Activated gamma-delta T cell treated with Interleukin-2 at 50 U/mL for 16 hours (primary cell): ENCODE measurements at places on chromosomes 12 and 14.

DNA sequence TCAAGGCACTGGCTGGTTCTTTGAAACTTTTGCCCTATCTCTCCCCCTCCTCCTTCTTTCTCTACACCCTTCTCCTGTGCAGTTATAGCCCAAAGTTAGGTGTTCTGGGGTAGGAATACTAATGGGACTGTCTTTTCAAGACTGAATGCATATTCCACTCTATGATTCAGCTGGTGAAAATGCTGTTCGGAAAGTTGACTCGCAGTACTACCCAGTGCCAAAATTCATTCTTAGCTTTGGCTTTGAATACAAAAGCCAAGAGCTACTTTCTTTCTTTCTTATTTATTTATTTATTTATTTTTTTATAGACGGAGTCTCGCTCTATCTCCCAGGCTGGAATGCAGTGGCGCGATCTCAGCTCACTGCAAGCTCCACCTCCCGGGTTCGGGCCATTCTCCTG lies 249.2 kb downstream of the ETNK1 start:
- no peak for DNase-seq

GRCh38 chr14:52299692-52300278 lies 14.3 kb upstream of the PTGER2 start:
- no peak for DNase-seq

DNA sequence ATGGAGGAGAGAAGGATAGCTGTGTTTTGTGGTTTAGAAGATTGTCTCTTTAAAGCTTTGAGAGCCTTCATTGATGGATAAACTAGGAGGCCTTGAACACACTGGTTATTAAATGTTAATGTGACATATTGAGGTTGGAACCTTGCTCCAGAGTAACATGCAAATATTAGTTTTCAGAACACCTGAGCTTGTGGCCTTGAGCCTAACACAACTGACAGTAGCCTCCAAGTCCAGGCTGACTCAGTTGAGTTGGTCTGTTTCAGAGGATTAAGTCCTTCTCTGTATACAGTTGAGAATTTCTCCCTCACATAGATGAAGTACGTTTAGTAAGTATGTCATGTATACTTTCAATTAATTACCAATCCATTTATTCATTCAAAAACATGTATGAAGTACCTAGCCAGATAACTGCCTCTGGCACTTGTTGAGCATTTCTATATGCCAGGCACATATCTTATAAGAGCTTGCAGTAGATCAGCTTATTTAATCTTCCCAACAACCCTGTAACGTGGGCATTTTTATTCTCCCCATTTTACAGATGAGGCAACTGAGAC lies 63.5 kb downstream of the ELK3 start:
- no peak for DNase-seq

- no peak for DNase-seq
Measured at GRCh38 chr12:116040402-116040801, 237.1 kb downstream of the MED13L start.

GRCh38 chr12:85413266-85413665 lies 133.2 kb downstream of the ALX1 start:
- DNase-seq: no peak

GRCh38 chr14:67358924-67359774 lies 455 bp downstream of the ATP6V1D start:
- DNase-seq: no peak

DNA sequence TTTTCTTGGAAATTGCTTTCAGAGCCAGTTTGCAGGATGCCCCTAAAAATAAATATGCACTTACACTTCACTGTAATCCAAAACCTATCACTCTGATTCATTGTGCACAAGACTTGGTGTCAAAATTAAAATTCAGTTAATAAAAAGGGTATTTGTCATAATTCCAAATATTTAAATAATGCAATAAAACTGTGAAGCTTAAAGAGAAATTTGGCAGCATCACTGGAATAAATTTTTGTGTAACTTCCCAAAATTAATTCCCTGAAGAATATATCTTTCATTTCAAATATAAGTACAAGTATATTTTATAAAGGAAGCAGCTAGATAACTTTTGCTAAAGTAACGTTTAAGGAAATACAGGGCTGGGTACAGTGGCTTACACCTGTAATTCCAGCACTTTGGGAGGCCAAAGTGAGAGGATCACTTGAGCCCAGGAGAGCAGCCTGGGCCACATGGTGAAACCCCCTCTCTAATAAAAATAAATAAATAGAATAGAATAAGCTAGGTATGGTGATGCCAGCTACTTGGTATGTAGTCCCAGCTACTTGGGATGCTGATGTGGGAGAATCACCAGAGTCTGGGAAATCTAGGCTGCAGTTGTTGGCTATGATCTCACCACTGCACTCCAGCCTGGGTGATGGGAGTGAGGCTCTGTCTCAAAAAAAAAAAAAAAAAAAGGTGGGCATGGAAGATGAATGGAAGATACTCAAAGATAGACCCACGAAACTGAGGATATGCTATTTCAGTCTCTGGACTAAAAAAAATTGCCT lies 233.8 kb downstream of the FBXL14 start:
- no peak for DNase-seq

- DNase-seq: peak; percentile 37
Measured at GRCh38 chr12:50765095-50765911, 1.4 kb downstream of the ATF1 start.

DNA sequence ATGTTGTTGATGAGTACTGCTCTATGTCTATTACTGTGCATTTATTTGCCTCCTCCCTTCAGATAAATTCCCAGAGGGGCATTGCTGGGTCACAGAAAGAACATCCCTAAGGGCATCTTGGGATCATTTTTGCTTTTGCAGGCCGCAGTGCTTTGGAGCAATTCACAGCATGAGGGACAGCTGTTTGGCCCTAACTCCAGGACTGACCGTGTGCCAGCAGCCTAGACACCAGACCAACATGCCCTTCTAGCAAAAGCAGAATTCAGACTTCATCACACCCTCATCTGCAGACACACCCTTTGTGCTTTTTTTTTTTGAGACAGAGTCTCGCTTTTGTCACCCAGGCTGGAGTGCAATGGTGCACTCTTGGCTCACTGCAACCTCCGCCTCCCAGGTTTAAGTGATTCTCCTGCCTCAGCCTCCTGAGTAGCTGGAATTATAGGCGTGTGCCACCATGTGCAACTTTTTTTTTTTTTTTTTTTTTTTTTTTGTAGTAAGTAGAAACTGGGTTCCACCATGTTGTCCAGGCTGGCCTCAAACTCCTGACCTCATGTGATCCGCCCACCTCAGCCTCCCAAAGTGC lies 31.0 kb downstream of the RNF34 start:
- DNase-seq: no peak

DNA sequence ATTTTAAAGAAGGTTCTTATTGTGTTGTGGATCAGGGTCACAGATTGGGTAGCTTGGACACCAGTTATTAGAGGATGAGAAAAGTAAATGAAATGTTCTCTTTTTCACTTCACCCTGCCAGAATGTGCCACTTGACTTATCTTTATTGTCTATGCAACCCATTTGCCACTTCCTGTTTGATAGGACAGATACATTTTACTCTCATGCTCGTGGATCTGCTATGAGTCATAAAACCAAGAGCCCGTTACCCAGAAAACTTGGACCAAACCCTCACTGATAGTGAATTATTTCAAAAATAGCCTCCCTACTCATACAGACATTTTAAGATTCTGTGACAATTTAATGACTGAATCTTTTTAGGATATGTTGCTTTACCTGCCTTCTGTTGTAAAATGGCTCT lies 1.8 kb downstream of the ISCA2 start:
- DNase-seq: no peak

GRCh38 chr14:39847852-39848251 lies 415.6 kb upstream of the FBXO33 start:
- DNase-seq: no peak

GRCh38 chr14:92049781-92050180 lies 9.9 kb upstream of the TRIP11 start:
- no peak for DNase-seq

DNA sequence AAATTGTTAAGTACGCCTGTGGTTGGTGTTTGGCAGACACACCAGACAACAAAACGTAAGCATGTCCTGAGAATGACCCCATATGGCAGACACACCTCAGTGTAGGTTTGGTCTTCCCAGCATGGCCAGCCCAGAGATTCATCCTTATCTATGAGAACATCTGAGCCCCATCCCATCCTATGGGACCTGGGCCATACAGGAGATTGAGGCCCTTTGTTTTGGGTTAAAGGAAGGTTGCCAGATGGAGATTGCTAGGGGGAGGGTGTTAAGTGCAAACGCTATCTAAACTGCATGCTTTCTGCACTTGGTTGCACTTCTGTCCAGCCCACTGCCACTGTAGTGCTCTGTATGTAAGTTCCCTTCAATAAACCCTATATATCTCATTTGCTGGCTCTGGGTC lies 4.1 kb upstream of the PCNX4 start:
- DNase-seq: no peak

- no peak for DNase-seq
Measured at GRCh38 chr12:105420046-105420445, 89.6 kb downstream of the C12orf75 start.

DNA sequence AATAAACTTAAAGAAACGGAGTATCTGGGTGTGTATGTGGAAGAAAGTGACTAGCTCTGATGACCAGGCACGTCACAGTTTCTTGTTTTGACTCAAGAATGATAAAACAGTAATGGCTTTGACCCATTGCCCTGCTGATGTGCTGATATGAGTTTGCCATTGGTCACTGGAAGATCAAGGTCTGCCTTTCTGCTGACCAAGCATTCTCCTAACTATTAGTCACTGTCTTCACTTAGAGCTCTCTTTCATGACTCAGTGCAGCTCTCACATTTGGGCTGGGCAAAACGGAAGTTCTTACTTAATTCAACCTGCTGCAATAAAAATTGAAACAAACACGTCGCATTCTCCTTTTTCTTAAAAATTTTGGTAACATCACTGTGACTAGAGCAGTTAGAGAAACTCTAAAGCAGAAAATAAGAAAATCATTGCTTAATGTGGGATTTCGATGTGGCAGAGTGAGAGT lies 366.7 kb downstream of the BTG1 start:
- DNase-seq: peak; percentile 25

- no peak for DNase-seq
Measured at GRCh38 chr14:103594265-103594664, 31.5 kb downstream of the COA8 start.

- DNase-seq: no peak
Measured at GRCh38 chr12:27790179-27790578, 10.1 kb upstream of the MANSC4 start.

GRCh38 chr12:130953771-130954543 lies at the start of gene ADGRD1:
ADGRD1 (plus strand) TSS chr12:130953907; CDS start chr12:130954466, 559 bp downstream.
- DNase-seq: no peak

GRCh38 chr12:119669744-119670472 lies 2.0 kb downstream of the PRKAB1 start:
- no peak for DNase-seq

- DNase-seq: no peak
Measured at GRCh38 chr12:31278424-31278823, 47.5 kb downstream of the SINHCAF start.

DNA sequence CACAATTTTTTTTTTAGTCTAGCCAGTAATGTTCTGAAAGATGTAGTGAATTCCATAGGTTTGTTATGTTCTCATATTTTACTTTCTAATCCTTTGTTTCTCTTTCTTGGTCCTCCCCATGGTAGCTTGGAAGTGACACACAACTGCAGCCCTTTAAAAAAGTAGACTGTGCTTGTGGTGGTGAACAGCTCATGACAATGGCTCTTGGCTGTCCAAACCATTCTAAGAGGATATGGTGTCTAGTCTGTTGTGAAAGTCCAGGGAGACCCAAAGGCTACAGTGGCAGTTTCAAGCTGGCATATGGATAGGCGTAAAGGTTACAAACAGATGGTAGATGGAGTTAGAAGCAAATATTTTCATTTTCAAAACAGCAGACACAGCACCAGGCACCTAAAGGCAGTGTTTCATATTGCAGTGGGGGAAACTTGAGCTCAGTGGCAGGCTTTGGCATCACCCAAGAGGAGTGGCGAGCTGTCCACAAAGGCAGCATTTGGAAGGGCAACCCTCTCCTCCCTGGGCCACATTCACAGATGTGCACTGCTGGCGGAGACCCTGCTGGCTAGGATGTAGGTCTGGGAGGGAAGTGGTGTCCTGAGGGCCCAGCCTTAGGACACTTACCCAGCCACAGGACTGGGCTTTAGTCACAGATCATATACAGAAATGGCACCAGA lies 102.1 kb downstream of the DYRK2 start:
- no peak for DNase-seq

- no peak for DNase-seq
Measured at GRCh38 chr14:24329073-24329663, 5.7 kb downstream of the ADCY4 start.

- DNase-seq: no peak
Measured at GRCh38 chr14:65588426-65589140, 176.1 kb downstream of the FUT8 start.

DNA sequence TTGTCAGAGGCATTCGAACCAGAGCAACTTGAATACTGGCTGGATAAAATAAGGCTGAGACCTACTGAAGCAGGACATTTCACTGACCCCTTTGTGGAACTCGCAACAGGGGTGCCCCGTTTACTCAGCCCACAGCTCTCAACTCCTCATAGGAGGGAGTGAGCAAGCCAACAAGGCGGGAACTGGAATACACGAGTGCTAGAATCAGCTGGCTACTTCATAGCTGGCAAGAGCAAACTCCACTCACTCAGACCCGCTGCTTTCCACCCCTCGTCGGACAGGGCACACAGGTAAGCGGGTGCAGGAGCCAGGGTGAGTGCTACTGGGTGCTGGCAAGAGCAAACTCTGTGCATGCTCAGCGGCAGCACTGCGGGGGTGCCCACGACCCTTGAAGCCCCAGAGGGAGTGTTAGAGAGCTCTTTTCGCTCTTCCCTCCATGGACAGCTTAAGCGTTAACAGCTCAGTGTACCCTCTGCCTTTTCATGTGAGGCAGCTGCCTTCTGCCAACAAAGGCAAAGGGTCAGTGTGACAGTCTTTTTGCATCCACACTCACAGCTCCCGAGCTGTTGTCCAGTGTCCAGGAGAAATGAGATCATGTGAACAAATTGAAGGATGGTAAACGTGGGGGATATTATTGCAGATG lies 15.7 kb downstream of the CAPZA3 start:
- no peak for DNase-seq

GRCh38 chr12:111997300-111997699 lies 15.7 kb downstream of the TMEM116 start:
- DNase-seq: no peak

DNA sequence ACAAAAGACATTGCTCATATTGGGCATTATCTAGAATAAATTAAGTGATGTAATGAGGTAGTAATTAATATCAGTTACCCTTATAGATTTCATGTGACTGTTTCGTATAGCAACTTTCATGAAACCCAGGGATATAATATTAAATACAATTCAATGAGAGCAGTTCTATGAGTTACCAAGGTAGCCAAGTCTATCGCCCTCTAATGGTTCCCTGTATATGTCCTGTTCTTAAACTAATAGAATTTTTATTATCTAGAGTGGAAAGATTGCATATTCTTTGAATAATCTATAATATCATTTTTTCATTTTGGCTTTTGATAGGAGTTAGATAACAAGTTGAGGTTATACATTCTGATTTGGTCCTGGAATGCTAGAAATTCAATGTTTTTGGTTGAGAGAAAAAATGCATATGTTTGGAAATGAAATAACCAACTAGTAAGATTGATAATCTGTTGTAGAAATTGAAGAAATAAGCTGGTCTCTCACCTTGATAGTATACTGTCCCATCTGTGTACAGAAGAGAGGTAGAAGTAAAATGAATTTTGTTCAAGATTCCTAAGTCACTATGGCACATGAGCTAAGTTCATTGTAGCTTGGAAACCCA lies 59.7 kb downstream of the SCFD1 start:
- DNase-seq: no peak
